HT1080 (cell line): ENCODE measurements at places on chromosomes 4 and X. TPM values are rescaled to one million over a fixed set of nuclear protein-coding genes. Genes with fewer than 3 reads are reported as not detected.

DNA sequence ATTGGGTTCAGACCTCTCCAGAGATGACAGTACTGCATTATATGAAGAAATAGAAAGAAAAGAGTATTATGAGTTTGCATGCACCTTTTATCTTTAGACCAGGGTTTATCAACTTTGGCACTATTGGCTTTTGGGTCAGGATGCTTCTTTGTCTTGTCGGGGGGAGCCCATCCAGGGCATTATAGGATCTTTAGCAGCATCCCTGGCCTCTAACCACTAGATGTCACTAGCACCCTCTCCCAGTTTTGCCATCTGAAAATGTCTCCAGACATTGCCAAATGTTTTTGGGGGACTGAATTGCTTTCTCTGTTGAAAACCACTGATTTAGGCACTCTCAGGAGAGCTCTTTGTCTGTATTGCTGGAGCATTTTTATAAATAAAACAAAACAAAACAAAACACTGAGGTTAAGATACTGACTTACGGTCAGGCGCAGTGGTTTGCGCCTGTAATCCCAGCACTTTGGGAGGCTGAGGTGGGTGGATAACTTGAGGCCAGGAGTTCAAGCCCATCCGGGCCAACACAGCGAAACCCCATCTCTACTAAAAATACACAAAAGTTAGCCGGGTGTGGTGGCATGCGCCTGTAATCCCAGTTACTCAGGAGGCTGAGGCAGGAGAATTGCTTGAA, 23.6 kb downstream of the CA5B start:
- peak; percentile 5 for DNase-seq

The TCEAL6 gene
- not detected in 2 replicates for total RNA-seq

The KDR gene
- 0.17 and 0.58 TPM in 2 replicates for total RNA-seq

The GATA1 gene
- not detected in 2 replicates for total RNA-seq

The VCX2 gene
- total RNA-seq: 0.13 TPM in 1 of 2 replicates, not detected in the other

DNA sequence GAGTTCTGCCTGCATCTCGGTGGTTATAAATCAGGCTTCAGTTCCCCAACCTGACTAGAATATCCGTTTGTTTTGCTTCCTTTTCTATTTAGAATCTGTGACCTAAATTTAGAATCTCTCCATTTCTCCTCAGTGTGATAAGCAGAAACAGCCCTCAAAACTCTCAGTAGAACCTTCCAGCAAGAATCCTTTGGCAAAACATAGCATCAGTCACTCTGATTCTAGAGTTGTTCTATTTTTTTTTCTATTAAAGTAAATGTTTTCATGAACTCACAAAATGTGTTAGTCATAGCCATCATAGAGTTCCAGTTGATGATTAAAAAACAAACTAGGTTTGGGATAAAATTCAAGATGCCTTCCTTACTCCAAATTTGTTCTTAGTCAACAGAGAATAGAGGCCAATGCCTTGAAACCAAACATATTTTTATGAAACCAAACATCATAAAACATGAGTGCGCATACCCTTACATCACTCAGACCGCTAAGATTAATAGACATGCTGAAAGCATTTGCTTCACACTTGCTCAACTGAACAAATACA, 13.2 kb upstream of the C1QTNF7 start:
- DNase-seq: no peak

The DRP2 gene
- 7.2 TPM in 2 replicates for total RNA-seq
